ENCODE measurements at places on chromosomes 5 and 9.

DNA sequence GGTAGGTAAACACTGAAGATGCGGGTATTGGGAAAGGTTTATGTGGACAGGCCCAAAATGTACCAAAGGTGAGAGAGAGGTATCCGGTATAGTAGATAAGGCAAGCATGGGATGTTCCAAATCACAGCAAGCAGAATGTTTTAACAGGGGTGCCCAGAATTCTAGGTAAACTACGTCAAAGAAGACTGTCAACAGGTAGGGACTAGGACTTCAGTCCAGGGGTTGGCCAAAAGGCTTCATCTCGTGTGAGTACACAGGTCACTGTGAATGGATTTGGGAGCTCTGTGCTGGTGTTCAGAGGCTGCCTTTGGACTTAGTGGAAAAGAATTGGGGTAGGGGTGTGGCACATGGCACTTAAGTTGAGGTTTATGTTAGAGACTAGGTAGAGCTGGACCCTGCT is 66.4 kb downstream of the PIK3R1 start:
- no peak for DNase-seq

DNA sequence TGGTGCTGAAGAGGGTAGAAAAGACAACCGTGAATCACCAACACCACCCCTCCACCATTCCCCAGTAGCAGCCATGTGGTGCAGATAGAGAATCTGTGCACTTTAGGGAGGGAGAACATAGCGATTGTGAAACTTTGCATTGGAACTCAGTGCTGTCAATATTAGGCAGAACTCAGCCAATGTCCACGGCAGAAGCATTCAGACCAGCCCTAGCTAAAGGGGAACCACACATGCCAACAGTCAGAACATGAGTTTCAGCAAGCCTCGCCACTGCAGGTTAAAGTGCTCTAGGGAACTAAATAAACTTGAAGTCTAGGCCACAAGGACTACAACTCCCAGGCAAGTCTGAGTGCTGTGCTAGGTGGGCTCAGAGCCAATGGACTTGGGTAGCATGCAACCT is 38.5 kb upstream of the DEPDC1B start:
- DNase-seq, result no peak

DNA sequence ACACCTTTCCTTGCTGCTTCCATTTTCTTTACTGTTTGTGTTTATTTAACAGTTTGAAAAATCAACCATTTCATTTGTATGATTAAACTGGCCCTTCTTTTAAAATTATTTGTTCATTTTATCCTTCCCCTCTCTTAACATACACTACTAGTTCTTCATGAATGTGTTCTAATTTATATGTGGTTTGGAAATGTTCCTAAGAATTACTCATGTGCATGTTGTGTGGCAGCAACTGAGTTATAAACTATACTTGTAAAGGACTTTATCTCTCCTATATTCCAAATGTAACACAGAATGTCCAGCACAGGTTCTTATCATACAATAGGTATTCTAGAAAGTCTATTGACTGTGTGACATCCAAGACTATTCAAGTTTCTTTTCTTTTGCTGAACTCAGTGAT is 358.2 kb upstream of the MEF2C start:
- DNase-seq, result no peak

- no peak for DNase-seq
Measured at GRCh38 chr5:167064198-167064776, 1227.2 kb upstream of the WWC1 start.

- no peak for DNase-seq
Measured at GRCh38 chr5:132407970-132408369, 38.5 kb downstream of the SLC22A5 start.

GRCh38 chr9:112852741-112853504 is 37.8 kb downstream of the SLC46A2 start:
- no peak for DNase-seq

- no peak for DNase-seq
Measured at GRCh38 chr5:96657068-96657467, 5.1 kb upstream of the CAST start.

DNA sequence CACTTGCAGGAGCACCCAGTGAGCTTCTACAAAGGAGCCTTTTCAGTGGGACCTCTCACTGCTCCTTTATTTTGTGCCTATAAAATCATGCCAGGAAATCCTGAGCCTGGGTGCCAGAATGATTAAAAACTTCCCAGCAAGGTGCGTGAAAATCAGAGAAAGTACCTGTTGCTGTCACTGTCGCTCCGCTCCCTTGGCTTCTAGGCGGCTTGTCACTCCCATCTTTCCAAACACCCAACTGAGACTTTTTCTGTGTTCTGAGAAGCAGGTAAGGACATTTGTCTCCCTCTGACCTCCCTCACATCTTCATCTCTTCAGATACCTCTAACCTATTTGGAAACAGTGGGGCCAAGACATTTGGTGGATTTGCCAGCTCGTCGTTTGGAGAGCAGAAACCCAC is 53.9 kb downstream of the FAM78A start:
- DNase-seq, result no peak

- no peak for DNase-seq
Measured at GRCh38 chr5:138459311-138459933, 5.9 kb upstream of the EGR1 start.

GRCh38 chr5:35342664-35343063 is 112.4 kb upstream of the PRLR start:
- no peak for DNase-seq

GRCh38 chr9:124940521-124940893 is 376 bp downstream of the GOLGA1 start:
- peak; percentile 49 for DNase-seq

DNA sequence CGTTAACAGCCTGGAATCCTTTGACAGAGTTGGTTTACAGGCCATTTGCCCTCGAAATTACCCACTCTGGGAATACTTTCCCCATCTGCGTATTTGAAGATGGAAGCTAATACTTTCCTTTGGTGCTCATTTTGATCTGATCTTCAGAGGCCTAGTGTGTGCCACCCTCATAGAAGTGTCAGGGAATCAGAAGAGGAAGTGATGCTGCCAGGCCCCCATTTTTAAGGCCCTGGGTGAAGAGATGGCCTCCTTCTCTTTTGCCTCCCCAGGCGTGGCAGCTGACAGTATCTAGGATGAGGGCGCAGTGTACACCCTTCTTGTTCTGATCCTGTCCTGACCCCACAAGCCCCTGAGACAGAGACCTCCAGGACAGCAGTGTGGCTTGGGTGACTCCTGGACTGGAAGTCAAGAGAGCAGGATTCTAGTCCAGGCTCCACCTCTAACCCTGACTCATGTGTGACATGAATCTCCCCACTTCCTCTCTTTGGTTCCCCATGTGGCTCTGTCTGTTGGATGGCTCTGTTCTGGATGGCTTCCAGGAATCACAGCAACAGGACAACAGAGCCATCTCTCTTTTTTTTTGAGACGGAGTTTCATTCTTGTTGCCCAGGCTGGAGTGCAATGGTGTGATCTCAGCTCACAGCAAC is 27.8 kb downstream of the CSF1R start:
- DNase-seq, result no peak

- DNase-seq, result no peak
Measured at GRCh38 chr5:158485604-158486081, 614.1 kb downstream of the EBF1 start.

- DNase-seq, result no peak
Measured at GRCh38 chr5:41246376-41246775, 33.0 kb upstream of the C6 start.

GRCh38 chr9:135216791-135217441 is 129.4 kb downstream of the OLFM1 start:
- DNase-seq, result no peak

- no peak for DNase-seq
Measured at GRCh38 chr9:5554254-5554653, 43.9 kb downstream of the PDCD1LG2 start.

GRCh38 chr5:138698713-138699112 is 54.5 kb upstream of the CTNNA1 start:
- DNase-seq, result no peak

DNA sequence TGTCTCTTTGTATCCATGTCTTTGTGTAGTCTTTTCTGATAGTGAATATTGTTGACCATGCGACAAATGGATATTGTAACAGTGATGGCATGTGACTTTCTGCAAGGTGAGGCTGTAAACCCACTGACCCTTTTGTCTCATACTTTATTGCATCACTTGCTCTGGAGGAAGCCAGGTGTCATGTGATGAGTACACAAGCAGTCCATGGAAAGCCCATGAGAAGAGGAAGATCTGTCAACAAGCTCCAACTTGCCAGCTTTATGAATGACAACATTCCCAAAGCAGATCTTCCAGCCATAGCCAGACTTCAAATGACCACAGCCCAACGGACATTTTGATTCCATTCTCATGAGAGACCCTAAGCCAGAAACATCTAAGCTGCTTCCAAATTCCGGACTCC is 450.1 kb upstream of the ACTBL2 start:
- no peak for DNase-seq

GRCh38 chr5:124239572-124239971 is 506.9 kb downstream of the ZNF608 start:
- DNase-seq, result no peak

DNA sequence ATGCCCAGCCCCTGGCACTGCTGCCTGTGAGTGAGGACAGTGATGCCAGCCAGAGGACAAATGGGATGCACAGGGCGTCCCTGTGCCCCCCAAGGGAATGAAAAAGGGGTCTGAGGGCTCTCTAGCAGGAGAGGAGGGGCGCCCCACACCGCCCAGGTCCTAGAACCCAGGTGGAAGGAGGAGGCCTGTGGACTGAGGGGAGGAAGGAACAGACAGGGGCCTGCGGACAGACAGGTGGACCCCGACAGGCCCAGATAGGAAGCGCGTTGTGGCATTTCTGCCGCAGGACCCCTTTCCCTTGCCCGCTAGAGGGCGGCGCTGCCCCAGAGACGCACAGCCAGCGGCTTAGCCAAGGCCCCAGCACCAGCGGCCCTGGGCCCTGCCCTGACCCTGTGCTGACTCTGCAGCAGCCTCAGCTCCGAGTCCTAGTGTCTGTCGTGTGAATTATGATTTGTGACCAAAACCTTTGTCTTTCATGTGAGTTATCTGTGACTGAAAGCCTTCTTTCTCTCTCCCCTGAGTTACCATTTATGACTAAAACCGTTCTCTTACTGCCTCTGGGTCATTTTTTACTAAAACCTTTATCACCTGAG is 30.7 kb downstream of the TRIP13 start:
- peak; percentile 81 for DNase-seq

Measured in NCI-H1417 (cell line).